ENCODE measurements at places on chromosomes 2 and 18.

GRCh38 chr2:127420039-127420864, 2.0 kb downstream of the PROC start:
- no peak for DNase-seq

DNA sequence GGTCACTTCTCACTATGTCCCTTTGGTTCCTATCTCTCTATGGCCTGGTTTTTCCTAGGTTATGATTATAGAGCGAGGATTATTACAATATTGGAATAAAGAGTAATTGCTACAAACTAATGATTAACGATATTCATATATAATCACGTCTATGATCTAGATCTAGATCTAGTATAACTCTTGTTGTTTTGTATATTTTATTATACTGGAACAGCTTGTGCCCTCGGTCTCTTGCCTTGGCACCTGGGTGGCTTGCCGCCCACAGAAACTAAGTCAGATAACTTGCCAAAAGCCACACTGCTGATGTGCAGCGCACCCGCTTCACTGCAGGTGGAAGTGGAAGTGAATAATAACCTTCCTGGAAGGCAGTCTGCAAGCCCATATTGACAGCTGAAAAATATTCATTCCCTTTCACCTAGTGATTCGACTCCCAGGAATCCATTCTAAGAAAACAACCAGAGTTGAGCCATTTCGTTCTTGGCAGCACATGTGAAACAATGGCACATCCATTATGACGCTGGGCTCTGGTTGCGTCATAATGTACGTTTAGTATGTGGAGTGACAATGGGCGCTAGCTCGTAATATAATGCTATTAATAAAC, 725 bp upstream of the ANKRD53 start:
- peak; percentile 45 for DNase-seq

GRCh38 chr18:23528580-23529472, 25.5 kb downstream of the RMC1 start:
- DNase-seq: no peak

DNA sequence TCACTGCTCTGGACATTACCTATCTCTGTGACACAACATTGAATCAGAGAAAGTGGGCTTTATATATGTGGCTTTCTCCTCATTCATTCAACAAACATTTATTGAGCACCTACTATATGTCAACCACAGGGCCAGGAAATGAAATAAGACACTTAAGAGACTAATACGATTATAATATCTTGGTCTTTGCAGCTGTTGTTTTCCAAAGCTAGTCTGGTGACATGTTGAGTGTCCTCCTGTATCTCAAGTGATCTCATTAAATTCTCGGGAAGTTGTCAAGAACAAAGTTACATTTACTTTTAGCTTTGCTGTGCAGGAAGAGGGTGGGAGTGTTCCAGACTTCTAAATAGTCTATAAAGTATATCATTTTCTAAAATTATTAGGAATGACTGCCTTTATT, 164.6 kb upstream of the SP5 start:
- DNase-seq: no peak

GRCh38 chr2:57397550-57398360, 648.9 kb upstream of the VRK2 start:
- no peak for DNase-seq

DNA sequence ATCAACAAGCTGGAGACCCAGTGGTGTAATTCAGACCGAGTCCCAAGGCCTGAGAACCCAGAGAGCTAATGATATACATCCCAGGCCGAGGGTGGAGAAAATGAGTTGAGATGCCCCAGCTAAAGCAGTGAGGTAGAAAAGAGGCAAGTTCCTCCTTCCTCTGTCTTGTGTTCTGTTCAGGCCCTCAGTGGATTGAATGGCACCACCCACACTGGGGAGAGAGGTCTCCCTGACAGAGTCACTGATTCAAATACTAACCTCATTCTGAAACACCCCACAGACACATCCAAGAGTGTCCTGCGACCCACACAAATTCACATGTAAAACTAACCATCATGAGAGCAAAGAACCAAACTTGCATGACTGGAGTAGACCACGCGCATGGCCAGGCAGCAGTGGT, 215.3 kb downstream of the ANAPC1 start:
- no peak for DNase-seq

DNA sequence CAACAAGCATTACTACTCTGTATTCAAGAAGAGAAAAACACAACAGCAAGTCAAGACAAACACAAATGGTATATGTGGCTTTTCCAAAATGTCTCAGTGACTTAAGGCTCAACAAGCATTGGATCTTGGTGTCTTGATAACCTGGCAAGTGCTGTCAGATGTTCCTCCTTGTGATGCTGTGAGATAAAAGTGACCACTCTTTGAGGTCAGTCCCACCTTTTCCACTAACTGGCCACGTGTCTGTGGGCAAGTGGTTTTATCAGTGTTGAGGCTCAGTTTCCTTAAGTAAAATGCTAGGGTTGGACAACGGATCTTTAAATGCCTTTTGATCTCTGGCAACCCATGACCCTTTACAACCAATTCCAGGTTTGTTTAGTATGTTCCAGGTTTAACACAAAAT, 98.7 kb downstream of the BCL2 start:
- no peak for DNase-seq

DNA sequence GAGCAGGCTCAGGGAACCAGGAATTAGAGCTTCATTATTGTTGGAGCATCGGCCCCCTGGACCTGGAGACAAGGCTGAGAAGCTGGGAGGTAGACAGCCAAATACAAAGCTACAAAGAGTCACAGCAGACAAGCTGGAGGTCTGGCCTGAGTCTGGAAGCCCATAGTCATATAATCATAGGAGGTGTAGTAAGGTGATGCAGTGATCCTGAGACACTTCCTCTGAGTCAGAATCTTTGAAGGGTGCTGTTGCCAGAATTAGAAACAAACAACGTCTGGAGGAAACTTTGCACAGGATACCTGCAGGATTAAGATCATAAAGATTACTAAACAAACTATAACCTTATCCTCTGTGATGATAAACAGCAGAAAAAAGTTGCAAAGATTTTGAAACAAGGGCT, 213.8 kb downstream of the DSC3 start:
- DNase-seq: no peak

DNA sequence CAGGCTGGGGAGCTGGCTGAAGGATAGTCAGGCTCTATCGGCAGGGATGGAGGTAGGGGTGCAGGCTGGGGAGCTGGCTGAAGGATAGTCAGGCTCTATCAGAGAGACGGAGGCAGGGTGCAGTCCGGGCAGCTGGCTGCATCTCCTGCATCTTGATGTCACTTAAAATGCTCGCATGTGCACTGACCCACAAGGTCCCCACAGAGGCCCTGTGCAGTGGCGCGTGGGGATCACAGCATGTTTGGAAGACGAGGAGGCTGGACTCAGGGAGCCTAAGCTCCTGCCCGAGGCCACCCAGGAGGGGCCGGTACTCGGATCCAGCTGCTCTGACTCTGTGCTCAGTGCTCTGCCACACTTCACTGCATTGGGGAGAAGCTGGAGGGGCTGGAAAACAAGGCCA, 189.0 kb upstream of the HDAC4 start:
- DNase-seq: no peak

DNA sequence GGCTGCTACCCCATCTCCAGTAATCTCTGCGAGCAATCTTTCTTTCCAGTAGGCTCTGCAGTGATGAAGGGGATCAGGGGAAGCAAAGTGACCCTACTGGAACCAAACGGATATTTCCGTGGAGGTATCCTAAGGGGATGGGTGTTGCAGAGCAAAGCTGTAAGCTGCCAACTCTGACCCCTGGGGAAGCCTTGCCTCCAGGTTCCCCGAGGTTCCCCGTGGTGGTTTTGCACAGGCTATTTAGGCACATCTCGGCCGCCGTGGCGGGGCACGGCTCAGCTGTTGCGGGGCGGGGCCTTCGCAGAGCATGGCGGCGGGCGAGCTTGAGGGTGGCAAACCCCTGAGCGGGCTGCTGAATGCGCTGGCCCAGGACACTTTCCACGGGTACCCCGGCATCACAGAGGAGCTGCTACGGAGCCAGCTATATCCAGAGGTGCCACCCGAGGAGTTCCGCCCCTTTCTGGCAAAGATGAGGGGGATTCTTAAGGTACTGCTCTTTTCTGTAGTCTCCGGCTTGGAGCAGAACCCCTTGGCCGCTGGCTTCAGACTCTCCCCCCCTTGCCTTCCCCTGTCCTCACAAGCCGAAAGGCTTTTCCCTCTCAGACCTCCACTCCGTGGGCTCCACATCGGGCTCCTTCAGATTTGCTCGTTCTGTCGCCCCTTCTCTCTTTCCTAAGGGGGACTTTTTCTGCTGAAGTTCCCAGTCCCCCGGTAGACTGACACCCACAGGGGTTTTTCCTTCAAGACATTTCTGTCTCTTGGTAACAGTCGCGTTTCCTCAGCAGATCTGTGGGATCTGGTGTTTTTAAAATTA, at the start of gene COMMD1:
TSS of gene COMMD1 (plus strand) at position 303 of the 814 bp plus-strand sequence. CDS start at position 308, 5 bp downstream.
- peak; percentile 84 for DNase-seq

DNA sequence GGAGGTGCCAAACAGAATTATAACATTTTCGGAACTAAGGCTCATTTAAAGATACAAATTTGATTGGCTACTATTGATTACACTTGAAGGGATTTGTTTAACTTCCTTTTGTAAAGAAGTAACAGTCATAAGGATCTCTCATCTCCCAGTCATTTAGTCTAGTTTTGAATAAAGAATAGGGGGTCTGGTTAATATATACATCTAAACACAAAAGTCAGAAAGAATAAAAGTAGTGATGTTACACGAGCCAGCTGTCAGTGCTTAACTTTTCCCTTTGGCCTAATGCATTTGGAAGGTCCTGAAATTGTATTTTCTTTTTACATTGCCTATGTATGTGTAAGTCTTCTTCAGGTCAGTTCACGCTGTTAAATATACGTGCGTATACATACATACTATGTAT, 8.1 kb downstream of the SEPTIN2 start:
- DNase-seq: no peak
